ENCODE measurements at places on chromosomes 16 and 17. TPM values are rescaled to one million over a fixed set of nuclear protein-coding genes. Genes with fewer than 3 reads are reported as not detected.

- DNase-seq, result no peak
Observed at GRCh38 chr17:36092230-36092629, 2.3 kb upstream of the CCL3 start.

IL17C gene
- not detected for total RNA-seq

DNA sequence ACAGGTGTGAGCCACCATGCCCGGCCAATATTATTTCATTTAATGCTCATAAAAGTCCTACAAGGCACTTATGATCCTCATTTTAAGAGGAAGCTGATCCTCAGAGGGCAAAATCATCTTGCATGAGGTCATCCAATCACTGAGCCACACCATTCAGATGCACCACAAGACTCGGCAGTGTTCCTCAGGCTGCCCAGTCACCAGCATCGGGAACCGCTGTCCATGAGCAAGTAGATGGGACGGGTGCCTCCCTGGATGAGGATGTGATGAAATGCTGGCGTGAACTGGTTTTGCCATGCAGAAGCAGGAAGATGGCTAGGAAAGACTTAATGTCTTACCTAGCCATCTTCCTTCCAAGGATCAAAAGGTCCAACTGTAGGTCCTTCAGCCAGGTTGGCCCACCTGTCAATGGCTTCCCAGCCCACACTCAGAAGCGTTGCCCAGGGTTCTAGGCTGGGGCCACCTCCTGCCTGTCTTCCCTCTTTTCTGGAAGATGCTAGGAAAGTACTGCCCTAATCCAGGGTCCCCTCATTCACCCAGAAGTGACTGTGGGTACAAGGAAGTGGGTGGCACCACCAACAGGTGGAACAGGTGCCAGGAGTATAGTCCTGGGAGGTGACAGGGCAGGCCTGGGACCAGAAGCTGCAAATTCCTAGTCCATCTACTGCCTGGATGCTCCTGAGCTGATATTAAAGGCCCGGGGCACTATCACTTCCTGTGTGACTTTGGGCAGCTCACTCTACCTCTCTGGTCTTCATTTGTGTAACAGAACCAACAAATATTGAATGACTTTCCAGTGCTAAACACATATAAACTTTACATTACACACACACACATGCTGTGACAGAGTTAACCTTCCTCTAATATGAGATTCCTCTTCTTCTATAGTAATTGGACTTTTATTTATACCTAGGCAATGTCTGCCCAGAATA lies 32.2 kb upstream of the CRYBA1 start:
- no peak for DNase-seq

GRCh38 chr16:47727131-47727530 lies 266.0 kb downstream of the PHKB start:
- DNase-seq, result no peak

GRCh38 chr17:79221597-79221996 lies 147.0 kb downstream of the ENGASE start:
- no peak for DNase-seq

KRT33B gene
- not detected for total RNA-seq

- no peak for DNase-seq
Observed at GRCh38 chr17:42296012-42296411, 7.7 kb downstream of the STAT5A start.

DNA sequence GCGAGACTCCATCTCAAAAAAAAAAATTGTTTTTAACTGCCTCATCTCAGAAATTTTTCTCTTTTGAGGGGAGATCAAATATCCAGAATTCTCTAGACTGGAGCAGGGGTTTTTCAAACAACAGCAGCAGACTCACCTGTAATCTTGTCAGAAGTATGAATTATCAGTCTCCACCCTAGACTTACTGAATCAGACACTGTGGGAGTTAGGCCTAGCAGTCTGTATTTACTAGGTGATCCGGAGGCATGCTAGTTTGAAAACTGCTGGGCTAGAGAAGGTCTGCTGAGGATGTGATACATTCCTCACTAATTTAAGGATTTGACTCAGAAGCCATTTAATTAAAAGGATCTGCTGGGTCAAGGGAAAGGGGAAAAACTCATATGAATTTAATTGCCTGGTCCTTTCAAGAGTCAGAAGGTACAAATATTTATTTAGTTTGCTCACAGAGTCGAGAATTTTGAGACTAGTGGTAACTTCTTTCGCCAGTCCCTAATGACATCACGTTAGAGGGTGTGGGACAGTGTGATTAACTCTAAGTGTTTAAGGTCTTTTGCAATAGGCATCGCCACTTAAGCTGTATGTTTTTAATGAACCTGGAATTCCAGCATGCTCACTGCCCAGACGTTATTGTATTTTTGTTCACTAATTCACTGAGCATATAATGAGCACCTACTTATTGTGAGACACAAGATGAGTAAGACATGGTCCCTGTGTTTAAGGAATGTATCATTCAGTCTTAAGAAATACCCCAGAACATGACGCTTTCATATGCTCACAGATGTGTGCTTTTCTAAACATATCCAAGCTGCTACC lies 14.2 kb downstream of the ATP6V0A1 start:
- DNase-seq, result no peak

NCOR1 gene
- total RNA-seq, result 86.4 TPM

DNA sequence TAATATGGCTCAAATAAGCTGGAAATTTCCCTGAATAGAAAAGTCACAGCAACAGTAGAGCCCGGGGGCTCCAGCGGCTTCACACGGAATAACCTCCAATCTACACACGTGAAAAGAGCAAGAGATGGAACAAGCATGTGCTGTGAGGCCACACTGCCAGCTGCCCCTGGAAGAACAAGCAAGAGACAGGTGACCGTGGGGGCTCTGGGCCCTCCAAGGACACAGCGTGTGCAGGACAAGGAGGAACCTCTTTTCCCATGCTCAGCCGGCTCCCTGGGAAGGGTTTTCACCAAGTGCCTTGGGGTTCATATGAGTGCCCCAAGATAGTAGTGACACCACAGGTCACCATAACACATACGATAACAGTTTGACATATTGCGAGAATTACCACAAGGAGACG lies 110.2 kb upstream of the ZNF750 start:
- no peak for DNase-seq

- DNase-seq, result no peak
Observed at GRCh38 chr16:81547194-81547938, 102.8 kb downstream of the CMIP start.

HYDIN gene
- not detected for total RNA-seq

- DNase-seq, result no peak
Observed at GRCh38 chr17:14451729-14452191, 150.9 kb downstream of the HS3ST3B1 start.

GRCh38 chr16:16960785-16961184 lies 510.0 kb downstream of the XYLT1 start:
- DNase-seq, result no peak

GRCh38 chr17:31067691-31068184 lies 27.0 kb upstream of the NF1 start:
- no peak for DNase-seq

- DNase-seq, result no peak
Observed at GRCh38 chr16:27816561-27816960, 247.0 kb downstream of the GSG1L start.

- DNase-seq, result peak; percentile 76
Observed at GRCh38 chr17:35747540-35748017, 5.5 kb downstream of the GAS2L2 start.

ATP1B2 gene
- total RNA-seq, result 0.10 TPM

DNA sequence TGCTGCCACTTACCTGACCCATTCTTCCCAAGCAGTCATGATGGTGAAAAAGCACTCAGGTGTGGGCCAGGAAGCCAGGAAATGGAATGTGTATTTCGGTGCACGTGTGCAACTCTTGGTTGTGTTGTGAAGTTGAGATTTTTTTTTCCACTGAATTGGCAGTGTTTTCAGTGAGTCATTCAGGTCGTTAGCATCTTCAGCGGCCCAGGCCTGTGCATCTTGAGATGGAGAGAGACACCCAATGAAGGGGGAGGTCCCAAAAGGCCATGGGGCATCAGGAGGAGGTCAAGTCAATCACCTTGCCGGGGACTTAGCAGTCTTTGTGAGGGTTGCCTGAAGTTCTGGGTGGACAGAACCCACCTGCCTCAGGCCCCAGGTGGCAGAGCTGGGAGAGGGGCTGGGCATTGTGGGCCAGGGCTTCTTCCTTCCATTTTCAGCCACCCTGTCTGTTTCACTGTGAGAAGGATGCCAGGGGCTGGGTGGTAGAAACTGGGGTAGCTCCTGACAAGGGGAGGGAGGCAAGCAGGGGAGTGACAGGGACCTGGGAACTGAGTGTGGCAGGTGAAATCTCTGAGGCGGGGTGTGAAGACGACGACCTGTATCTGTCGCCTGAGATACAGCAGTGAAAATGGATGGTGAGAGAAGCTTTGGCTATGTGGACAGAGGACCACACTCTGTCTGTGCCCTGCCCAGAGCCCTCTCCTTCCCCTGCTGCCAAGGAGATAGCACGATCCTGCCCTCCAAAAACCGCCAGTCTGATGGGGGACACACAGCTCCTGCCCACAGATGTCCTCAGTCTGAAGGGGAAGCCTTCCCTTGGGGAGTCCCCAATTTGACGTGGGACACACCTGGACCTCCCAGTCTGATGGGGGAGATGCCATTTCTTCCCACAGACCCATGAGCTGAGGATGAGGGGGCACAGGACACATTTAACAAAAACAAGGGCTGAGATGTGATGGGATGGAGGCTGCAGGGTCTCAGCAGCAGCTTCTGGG lies 11.9 kb downstream of the TBKBP1 start:
- peak; percentile 56 for DNase-seq

GRCh38 chr16:1154291-1154886 lies 1.5 kb downstream of the CACNA1H start:
- DNase-seq, result no peak

- no peak for DNase-seq
Observed at GRCh38 chr16:84795329-84796053, 24.3 kb upstream of the CRISPLD2 start.

FN3KRP gene
- 36.0 TPM for total RNA-seq

FBXW10 gene
- total RNA-seq, result 0.16 TPM

TVP23A gene
- 0.14 TPM for total RNA-seq
